Activated CD4-positive, alpha-beta T cell treated with anti-CD3 and anti-CD28 coated beads, Interleukin-2, Interleukin-4, amounts not matched to agents 100 ng/mL and 50 ng/mL, durations not matched to agents 16 hours and 8 hours (primary cell): ENCODE measurements at places on chromosomes 5 and 9.
A peak's percentile ranks its signal among the peaks of the same experiment; 100 is the strongest.

GRCh38 chr5:144156767-144157171, 13.7 kb downstream of the YIPF5 start:
- DNase-seq, result no peak

DNA sequence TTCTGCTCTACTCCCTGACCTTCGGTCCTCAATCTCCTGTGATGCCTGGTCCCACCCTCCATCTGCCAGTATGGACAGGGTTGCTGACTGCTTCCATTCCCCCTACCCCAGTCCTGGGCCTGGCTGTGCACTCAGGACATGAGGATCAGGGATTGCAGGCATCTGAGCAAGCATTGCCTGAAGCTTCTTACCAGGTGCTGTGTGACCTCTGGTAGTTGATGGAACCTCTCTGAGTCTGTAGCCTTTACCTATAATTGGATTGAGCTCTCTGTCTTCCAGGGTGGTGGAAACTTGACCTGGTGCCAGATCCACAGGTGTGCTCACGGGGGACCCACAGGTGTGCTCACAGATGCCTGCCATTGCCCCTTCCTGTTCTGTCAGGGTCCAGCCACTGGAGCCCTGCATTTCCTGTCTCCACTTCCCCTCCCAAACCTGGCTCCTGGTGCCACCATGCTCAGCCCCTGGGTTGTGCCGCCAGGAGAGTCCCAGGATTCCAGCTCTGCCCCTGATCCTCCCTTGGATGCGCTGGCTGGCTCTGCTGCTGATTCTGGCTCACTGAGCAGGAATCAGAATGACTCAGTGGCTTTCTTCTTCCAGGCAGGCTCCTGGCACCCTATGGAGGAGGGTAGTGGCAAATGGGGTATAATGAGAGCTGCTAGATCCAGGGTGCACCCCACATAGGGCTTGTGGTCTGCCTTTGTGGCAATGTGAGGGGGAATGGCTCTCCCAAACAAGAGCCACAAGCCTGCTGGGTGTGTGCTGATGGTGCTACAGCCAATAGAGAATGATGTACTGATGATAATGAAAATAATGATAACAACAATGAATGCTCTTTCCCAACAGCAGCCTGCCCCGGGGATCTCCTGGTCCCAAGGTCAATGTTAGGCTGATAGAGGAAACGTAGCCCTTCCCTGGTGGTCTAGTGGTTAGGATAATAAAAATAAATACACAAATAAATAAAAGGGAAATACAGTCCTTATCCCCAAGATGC, 35.2 kb upstream of the PSD2 start:
- no peak for DNase-seq

DNA sequence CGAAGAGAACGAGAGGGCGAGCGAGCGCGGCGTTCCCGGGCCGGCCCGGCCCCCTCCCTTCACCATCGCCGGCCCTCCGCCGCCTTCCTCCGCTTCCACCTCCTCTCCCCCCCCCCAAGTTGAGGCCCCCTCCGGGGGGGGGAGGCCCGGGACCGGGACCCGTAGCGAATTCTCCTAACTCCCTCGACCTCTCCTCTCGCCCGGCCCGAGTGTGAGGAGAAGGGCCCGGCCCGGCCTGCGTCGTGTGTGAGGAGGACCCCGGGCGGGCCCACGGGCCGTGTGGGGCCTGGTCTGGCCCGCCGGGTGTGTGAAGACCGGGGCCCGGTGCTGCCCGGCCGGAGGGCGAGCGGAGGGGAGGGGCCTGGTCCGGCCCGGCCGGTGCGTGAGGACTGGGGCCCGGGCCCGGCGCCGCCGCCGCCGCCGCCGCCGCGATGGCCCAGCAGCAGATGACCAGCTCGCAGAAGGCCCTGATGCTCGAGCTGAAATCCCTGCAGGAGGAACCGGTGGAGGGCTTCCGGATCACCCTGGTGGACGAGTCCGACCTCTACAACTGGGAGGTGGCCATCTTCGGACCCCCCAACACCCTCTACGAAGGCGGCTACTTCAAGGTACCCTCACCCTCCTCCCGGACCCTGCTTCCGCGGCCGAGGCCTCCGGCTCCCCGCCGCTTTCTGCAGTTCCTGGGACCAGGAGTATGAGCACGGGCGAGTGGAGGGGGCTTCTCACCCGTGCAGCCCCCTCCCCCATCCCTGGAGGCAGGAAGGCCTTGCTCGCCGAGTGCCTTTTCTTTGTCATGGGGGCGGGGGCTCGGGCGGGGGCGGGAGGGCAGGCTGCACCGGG, 587 bp downstream of the UBE2R2 start:
- DNase-seq, result peak; percentile 59

DNA sequence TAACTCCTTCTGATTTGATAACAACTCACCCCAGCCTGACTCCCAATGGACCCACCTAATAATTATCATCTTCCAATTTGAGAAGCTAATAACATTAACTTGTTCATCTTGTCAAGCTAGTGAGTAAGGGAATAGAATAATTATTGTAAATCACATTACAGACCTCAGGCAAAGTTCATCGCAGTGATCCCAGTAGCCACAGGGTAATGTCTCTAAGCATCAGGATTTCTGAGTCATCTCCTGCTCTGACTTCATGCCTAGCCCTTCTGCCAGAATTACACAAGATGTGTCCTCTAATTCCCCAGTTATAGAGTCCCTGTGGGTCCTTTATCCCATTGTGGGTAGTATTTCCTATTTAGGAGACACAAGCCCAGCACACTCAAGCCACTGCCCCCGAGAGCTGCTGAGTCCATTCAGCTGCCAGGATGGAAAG, 365.7 kb downstream of the DEPDC1B start:
- DNase-seq, result no peak
